ENCODE measurements at places on chromosomes 5 and 9. TPM values are rescaled to one million over a fixed set of nuclear protein-coding genes. Genes with fewer than 3 reads are reported as not detected.

Gene CCDC187
- polyA plus RNA-seq: not detected

Gene TNFSF8
- 0.16 TPM for polyA plus RNA-seq

Gene CATSPER3
- polyA plus RNA-seq: 1.8 TPM

Gene LCN9
- polyA plus RNA-seq: not detected

Gene CSF2
- 0.14 TPM for polyA plus RNA-seq

Gene LHFPL2
- 1.1 TPM for polyA plus RNA-seq

Gene IL13
- polyA plus RNA-seq: not detected

Gene EQTN
- not detected for polyA plus RNA-seq

Gene ALDH1B1
- polyA plus RNA-seq: 45.3 TPM

Gene CHSY3
- polyA plus RNA-seq: 0.46 TPM

Gene F2RL2
- polyA plus RNA-seq: not detected

Gene PCDHB13
- 0.06 TPM for polyA plus RNA-seq

- H3K4me1 ChIP-seq: peaks cover 10% of the 10 kb centered on the region
- H3K36me3 ChIP-seq: peaks cover 54% of the 10 kb centered on the region
- no peak overlapping the region for H3K27ac ChIP-seq
- H3K4me3 ChIP-seq: no peak overlapping the region
- no peaks in the 10 kb centered on the region for H3K27me3 ChIP-seq
Observed at GRCh38 chr9:136013524-136014034, 52.4 kb upstream of the UBAC1 start.

DNA sequence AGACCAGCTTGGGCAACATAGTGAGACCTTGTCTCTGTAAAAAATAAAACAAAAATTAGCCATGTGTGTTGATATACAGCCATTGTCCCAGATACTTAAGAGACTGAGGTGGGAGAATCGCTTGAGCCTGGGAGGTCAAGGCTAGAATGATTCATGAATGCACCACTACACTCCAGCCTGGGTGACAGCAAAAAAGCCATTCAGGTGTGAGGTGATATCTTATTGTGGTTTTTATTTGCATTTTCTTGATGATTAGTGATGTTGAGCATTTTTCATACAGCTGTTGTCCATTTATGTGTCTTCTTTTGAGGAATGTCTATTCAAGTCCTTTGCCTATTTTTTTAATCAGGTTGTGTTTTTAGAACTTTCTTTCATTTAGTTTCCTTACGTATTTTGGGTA is 23.2 kb downstream of the MTAP start:
- H3K27ac ChIP-seq: no peak overlapping the region
- peaks cover 52% of the 10 kb centered on the region for H3K36me3 ChIP-seq
- H3K27me3 ChIP-seq: no peaks in the 10 kb centered on the region

GRCh38 chr9:79433703-79434102 is 138.1 kb upstream of the TLE4 start:
- H3K4me1 ChIP-seq: no peaks in the 10 kb centered on the region
- DNase-seq: no peak
- H3K4me3 ChIP-seq: no peak overlapping the region
- H3K36me3 ChIP-seq: no peaks in the 10 kb centered on the region
- no peaks in the 10 kb centered on the region for H3K27me3 ChIP-seq

- H3K4me1 ChIP-seq: no peaks in the 10 kb centered on the region
- peak; percentile 57 for DNase-seq
- no peak overlapping the region for H3K4me3 ChIP-seq
- no peaks in the 10 kb centered on the region for H3K36me3 ChIP-seq
- H3K27me3 ChIP-seq: no peaks in the 10 kb centered on the region
Observed at GRCh38 chr5:132065351-132065937, 5.0 kb downstream of the IL3 start.

DNA sequence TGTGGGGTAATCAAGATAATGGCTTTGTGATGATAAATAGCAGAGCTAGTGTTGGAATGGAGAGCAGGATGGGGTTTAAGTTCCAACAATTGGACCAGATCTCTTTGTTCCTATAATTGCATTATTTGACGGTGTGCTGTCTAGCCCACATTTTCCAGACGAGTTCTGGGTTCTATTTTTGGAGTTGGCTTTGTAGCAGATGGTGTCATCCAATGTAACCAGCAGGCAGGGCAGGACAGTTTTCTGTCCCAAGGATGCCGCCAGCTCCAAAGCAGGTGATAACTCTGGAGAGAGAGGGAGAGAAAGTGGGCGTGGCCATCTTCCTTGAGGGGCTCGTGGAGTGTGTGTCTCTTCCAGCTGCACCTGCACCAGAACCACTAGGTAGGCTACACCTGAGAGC is 251.3 kb downstream of the KIF4B start:
- H3K36me3 ChIP-seq: no peaks in the 10 kb centered on the region
- H3K4me1 ChIP-seq: no peaks in the 10 kb centered on the region
- no peak overlapping the region for H3K27ac ChIP-seq
- no peak for DNase-seq
- H3K4me3 ChIP-seq: no peak overlapping the region

DNA sequence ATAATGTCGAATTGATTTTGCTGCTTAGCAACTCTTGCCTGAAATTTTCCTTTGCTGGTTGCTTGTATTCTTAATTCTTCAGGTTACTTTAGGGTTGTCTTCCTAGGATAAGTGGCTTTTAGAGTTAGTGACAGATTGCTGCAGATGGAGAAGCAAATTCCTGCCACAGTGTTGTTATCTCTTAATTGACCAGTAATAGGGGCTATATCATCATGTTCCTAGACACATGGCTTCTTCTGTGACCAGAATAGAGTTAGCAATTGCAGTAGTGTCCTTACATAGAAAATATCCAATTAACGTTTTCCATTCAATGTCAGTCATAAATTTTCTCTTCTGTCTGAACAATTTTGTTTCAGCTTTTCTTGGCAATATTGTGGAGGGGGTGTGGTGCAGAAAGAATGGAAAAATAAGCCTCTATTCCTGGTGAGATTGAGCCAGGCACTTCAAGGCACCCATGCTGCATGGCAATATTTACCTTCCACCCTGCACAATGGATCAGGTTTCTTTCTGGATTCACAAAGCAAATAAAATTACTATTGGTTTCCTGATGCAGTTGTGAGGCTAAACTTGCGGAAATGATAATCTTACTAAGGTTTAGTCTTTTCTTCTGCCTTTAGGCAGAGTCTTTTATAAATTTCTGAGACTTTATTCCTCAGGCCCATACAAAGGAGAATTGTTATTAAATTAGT is 1481.5 kb downstream of the EFNA5 start:
- H3K36me3 ChIP-seq: no peaks in the 10 kb centered on the region
- no peak overlapping the region for H3K4me3 ChIP-seq
- H3K27ac ChIP-seq: no peak overlapping the region
- DNase-seq: no peak

GRCh38 chr9:92173318-92173717 is 58.1 kb upstream of the SPTLC1 start:
- H3K4me1 ChIP-seq: no peaks in the 10 kb centered on the region
- DNase-seq: no peak
- no peak overlapping the region for H3K27ac ChIP-seq
- H3K4me3 ChIP-seq: no peak overlapping the region
- H3K27me3 ChIP-seq: no peaks in the 10 kb centered on the region

DNA sequence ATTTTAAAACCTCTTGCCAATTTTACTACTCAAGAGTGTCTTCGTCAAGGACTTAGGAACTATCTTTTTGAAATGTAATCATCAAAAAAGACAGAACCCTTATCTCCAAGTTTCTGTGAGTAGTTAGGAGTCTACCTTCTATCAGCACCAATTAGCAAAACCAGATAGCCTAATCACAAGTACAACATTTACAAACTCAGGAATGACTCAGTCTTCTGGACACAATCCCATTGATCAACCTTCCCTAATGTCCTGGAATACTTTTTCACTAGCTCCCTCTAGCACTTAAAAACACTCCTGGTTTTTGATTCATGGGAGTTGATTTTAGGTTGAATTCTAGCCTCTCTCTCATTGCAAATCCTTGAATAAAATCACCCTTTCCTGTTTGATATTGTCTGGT is 680.7 kb downstream of the PRR16 start:
- no peak overlapping the region for H3K4me3 ChIP-seq
- H3K27me3 ChIP-seq: no peaks in the 10 kb centered on the region
- H3K4me1 ChIP-seq: no peaks in the 10 kb centered on the region
- no peak overlapping the region for H3K27ac ChIP-seq
- no peaks in the 10 kb centered on the region for H3K36me3 ChIP-seq

- H3K36me3 ChIP-seq: no peaks in the 10 kb centered on the region
- H3K27me3 ChIP-seq: no peaks in the 10 kb centered on the region
- DNase-seq: no peak
Observed at GRCh38 chr5:115379622-115380344, 83.3 kb upstream of the CCDC112 start.

DNA sequence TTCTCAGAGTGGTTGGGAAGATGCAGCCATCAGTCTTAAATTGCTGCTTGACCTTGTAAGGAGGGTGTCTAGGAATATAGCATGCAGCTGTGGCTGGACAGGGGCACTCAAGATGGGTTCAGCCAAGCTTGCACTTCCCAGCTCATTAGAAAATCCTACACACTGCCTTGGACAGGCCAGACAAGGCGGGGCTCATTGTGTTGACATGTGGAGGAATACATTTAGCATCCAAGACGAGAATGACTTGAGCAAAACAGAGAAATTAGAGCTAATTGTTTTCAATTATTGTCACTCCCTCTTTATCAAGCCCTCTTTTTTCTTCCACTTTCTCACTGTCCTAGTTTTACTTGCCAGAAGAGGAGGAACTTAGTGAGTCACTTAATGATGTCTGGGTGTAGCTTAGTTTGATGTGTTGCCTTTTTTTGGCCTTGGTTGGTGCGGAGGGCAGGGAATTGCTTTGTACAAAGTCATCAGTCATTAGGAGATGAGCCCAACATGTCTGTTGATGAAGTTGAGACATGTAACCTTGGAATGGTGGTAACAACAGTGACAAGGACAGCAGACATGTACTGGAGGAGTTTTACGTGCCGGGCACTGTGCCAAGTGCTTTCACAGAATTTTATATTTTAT is 1219.3 kb upstream of the WWC1 start:
- H3K27ac ChIP-seq: no peak overlapping the region
- DNase-seq: no peak
- no peaks in the 10 kb centered on the region for H3K27me3 ChIP-seq
- H3K36me3 ChIP-seq: no peaks in the 10 kb centered on the region

DNA sequence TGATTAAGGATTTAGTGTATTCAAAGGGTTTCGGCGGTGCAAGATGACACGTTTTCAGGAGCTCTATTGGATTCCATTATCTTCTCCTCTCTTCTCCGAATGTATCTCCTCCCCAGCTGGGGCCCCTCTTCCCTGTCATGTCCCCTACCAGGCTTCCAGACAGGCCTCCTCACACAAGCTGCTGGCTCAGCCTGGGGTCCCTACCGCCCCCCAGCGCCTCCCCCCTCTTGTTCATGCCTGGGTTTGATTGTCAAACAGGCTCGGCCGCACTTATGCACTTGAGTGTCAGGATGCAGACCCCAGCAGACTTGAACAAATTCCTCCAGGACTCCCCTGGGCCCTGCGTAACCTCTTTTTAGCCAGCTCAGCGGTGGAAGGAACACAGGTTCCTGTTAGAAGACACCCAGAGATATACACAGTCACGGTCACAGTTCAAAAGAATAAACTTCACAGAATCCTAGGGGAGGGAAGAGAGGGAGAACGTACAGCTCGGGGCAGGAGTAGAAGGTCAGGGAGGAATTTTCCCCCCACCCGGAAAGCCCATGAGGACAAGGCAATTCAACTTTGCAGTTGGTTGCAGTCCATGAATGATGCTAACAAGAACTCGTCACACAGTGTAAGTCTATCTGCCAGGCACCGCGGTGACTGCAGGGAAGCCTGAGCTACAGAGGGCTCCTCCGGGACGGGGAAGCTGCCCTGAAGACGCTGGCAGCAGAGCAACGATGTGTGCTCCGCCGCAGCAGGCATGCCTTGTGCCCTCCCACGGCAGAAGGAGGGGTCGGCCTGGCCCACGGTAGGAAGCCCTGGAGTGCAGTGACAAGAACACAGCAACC is 560.0 kb downstream of the BNC2 start:
- DNase-seq: peak; percentile 44
- H3K27me3 ChIP-seq: no peaks in the 10 kb centered on the region

GRCh38 chr9:93365427-93366118 is 85.9 kb upstream of the FAM120A start:
- no peaks in the 10 kb centered on the region for H3K36me3 ChIP-seq
- no peak for DNase-seq
- no peaks in the 10 kb centered on the region for H3K27me3 ChIP-seq
- no peaks in the 10 kb centered on the region for H3K4me1 ChIP-seq
- H3K4me3 ChIP-seq: no peak overlapping the region

- H3K4me1 ChIP-seq: no peaks in the 10 kb centered on the region
- H3K4me3 ChIP-seq: no peak overlapping the region
- DNase-seq: no peak
- H3K27ac ChIP-seq: no peak overlapping the region
Observed at GRCh38 chr5:32949286-32949970, 238.3 kb downstream of the NPR3 start.

DNA sequence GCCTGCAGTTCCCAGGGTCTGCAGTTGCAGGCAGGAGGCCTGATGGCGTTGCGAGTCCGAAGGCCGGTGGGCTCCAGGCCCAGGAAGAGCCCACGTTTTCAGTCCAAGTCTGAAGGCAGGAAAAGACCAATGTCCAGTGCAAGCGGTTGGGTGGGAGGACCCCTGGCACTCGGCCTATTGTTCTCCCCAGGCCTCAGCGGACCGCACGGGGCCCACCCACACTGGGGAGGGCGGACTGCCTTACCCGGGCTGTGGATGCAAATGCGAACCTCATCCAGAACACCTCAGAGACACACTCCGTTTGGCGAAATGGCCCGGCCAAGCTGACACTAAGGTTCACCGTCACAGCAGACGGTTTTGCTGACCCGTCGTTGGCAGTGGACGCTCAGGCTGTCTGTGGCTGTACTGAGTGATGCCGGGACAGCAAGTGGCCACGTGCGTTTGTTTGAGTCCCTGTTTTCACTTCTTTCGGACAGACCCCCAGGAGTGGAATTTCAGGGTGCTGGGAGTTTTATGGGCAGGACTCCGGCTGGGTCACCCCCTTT is 10.2 kb upstream of the SEC16A start:
- H3K4me1 ChIP-seq: peaks cover 4% of the 10 kb centered on the region
- DNase-seq: no peak
- H3K27ac ChIP-seq: no peak overlapping the region
- H3K36me3 ChIP-seq: no peaks in the 10 kb centered on the region
- H3K4me3 ChIP-seq: no peak overlapping the region

Measured in psoas muscle (tissue), 8 donors.